ENCODE measurements at places on chromosomes 2 and 18.

DNA sequence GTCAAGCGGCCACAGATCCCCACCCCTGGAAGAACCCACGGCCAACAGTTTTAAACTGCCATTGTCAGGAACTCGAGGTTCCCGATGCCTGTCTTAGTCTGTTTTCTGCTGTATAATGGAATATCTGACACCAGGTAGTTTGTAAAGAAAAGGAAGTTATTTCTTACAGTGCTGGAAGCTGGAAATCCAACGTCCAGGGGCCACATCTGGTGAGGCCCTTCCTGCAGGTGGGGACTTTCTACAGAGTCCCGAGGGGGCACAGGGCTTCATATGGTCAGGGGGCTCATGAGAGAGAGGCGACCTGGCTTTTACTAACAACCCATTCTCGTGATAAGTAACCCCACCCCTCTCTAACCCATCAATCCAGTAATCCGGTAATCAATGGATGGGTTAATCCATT is 501.6 kb upstream of the MYT1L start:
- no peak for DNase-seq

DNA sequence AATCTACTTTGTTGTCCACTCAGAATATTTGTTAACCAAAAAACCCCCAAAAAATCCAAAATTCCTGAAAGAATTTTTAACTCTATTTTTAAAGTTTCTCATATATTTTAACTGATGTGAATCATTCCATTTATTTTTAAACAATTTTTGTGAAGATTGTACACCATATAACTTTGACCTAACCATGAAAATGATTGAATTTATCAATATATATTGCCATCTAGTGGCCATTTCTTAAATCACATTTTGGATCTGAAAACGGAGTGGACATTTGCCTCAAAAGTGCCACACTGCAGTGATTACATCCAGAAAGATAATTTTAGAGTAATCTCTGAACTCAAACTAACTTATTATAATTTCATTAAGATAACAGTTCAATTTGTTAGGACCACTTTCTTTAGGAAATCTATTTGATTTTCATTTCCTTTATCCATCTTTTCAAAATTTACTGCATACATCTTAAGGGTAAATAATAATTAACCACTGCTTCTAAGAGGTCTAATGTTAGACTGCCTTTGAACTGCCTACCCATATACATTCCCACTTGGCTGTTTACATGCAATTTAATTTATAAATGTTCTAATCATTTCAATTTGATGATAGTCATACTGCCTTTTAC is 71.1 kb downstream of the DSC3 start:
- DNase-seq = no peak

DNA sequence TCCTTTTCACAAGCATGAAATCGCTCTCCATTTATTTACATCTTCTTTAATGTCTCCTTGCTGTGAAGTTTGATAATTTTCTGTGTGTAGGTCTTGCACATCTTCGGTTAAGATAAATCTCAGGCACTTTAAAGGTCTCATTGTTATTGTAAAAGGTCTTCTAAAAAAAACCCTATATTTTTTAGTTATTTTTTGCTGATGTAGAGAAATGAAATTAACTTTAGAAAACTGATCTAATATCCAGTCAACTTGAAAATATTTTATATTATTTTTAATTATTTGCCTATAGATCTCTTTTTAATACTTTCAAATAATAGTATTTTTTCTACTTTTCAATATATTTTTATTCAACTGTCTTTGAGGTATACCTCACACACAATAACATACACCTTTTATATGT is 169.4 kb downstream of the INSIG2 start:
- no peak for DNase-seq

GRCh38 chr2:171316220-171316619 is 117.6 kb downstream of the METTL8 start:
- no peak for DNase-seq

DNA sequence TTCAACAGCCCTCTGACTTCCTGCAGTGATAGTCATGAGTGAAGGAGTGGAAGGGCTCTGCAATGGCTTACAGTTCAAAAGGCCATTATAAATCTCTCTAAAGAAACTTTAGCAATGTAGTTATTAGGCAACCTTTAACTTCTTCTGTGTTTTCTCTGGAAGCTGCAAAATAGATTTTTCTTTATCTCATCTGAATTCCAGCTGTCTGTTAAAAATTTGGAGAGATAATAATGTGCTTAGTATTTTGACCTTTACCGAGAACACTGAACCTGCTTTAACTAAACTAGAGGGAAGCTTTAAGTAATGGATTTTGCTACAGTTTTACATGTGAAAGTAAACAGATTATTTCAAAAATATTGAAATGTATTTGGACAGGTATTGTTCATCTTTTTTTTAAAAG is 847.9 kb downstream of the ERBB4 start:
- no peak for DNase-seq

DNA sequence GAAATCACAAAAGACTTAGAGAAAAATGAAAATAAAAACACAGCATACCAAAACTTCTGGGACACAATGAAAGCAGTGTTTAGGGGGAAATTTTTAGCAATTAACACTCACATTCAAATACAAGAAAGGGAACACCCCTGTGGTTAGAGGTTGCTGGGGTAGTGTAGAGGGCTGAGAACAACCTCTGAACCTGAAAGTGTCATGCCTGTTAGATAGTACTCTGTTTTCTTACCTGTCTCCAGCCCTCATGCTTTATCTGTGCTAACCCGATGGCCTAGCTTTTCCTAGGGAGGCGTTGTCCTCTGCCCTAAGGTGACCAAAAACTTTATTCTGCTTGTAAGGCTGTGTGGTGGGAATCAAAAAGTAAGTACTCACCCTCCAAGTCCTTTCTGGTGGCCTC is 122.6 kb upstream of the OTX1 start:
- DNase-seq = no peak

DNA sequence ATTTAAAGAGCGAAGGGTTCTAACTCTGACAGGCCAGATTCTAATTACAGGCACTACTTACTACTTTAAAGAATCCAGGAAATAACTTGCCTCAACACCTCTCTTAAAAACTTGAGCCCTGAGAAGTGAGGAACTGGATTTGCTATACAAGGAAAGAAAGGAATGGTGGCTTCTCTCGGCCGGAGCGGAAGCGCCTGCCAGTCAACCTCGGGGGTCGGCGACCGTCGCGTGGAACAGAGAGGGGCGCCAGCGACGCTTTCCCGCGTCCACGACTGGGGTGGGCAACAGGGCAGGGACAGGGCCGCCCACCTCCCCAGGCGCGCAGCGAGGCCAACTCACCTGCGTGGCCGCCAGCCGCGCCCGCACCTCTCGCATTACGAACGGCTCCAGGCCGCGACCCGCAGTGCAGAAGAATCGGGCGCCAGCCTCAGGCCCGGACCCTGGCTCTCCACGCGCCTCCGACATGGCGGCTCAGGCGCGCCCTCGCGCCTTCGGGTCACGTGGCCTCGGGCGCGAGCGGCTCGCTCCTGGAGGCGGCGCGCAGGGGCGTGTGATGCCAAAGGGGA is at the start of gene THUMPD2:
Gene THUMPD2, minus strand, starts transcription at position 484 of the 566 bp plus-strand sequence. Its CDS starts 19 bp downstream, at position 465.
- DNase-seq = no peak

GRCh38 chr2:62287899-62288880 is 92.3 kb downstream of the B3GNT2 start:
- DNase-seq = no peak

DNA sequence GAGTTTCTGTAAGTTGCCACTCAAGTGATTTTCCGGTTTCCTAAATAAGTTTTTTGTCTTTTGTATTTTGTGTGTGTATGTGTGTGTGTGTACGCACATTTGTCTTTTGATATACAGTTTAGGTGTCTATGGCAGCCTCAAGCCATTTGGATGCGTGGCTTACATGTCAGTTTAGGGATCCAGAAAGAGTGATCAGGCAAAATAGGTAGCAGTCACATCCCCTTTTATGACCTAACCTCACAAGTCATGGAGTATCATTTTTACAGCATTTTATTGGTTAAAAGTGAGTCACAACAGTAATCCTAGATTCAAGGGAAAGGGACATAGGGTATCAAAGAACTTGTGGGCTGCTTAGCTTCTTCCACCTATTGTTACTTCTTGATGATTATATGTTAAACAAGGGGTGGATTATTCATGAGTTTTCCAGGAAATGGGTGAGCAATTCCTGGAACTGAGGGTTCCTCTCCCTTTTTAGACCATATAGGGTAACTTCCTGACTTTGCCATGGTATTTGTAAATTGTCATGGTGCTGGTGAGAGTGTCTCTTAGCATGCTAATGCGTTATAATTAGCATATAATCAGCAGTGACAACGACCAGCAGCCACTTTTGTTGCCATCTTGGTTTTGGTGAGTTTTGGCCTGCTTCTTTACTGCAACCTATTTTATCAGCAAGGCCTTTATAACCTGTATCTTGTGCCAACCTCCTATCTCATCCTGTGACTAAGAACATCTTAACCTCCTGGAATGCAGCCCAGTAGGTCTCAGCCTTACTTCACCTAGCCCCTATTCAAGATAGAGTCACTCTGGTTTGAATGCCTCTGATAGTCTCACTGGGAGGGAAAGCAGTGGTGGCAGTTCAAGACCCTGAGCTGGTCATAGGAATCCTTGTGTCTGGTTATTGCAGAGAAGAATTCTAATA is 8.6 kb upstream of the SOCS6 start:
- no peak for DNase-seq

DNA sequence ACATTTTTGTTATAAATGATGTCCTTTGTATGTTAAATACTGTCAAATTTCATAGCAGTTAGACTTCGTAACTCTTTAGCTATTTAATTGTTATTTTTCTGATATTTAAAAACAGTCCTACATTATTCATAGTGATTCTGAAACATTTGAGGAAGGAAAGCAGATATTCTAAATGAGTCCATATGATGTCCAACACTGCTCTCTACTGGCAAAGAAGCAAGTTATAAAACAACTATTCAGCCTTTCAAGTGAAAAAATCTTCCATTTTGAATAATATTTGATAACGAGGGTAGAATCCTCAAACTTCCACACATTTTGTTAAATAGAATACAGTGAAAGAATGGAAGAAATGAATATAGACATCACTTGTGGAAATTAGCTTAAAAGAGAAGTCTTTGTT is 220.8 kb downstream of the GULP1 start:
- no peak for DNase-seq

GRCh38 chr2:159832858-159833257 is 34.9 kb upstream of the CD302 start:
- no peak for DNase-seq

DNA sequence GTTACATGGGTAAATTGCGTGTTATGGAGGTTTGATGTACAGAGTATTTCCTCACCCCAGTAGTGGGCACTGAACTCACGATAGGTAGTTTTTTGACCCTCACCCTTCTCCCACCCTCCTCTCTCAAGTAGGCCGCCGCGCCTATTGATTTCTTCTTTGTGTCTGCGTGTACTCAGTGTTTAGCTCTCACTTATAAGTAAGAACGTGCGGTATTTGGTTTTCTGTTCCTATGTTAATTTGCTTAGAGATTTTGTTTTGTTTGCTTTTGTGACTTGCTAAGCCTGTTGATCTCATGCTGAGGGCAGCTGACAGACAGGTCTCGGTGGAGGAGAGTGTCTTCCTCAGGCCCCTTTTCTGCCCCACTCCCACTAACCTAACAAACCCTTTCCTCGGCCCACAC is 36.2 kb downstream of the ACOXL start:
- DNase-seq = no peak

GRCh38 chr2:37582481-37583220 is 88.8 kb downstream of the CDC42EP3 start:
- no peak for DNase-seq

DNA sequence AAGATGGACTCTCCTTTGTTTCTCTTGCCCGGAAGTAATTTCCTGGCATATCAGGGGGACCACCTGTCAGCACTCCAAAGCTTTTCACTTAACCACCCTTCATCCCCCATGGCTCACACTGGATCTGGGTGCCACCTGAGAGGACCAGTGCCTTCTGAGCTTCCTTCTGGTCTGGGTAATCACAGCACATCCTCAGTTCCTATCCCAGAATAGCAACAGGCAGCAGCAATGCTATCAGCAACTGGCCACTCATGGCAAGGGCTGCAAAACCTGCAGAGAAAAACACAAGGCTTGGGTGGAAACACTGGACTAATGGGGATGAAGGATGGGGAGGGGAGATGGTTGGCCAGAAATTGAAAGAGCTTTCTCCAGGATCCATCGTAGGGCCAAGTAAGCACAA is 59.9 kb upstream of the STPG4 start:
- DNase-seq = no peak

GRCh38 chr18:55483266-55483871 is 104.6 kb downstream of the TCF4 start:
- DNase-seq = no peak

DNA sequence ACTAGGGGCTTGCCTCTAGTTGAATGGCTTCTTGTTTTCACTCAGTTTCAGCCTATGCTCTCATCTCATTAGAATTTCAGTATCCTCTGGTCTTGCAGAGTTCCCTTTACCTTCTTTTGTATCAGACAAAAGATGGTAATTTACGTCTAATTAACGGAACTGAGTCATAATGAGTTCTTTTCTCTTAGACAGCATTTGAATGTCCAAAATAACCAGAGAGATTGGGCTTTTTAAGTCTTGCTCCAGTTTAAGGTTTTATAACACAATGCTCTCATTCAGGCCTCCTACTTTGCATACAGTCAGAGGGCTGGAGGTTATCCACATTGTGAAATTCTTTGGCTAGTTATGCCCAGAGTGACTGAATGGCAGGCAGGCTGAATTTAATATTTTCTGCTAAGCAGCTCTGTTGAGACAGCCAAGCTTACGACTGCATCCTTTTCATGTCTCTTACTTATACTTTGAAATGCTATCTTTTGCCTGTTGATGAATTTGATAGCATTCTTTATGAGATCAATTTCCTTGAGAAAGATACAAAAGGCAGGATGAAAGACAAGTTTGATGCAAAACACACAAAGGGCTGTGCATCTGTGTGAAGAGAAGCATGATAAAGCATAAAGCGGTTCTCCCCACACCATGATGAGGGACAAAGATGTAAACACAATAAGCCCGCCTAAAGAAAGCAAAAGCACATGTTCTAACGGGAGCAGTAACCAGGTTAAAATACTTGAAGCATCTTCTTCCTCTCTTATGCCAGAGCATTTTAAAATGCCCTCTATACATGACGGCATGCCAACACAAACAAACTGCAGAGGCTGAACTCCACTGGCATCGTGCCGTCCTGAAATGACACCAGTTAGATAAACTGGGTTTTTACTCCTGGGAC is 90.0 kb downstream of the CDH2 start:
- no peak for DNase-seq

DNA sequence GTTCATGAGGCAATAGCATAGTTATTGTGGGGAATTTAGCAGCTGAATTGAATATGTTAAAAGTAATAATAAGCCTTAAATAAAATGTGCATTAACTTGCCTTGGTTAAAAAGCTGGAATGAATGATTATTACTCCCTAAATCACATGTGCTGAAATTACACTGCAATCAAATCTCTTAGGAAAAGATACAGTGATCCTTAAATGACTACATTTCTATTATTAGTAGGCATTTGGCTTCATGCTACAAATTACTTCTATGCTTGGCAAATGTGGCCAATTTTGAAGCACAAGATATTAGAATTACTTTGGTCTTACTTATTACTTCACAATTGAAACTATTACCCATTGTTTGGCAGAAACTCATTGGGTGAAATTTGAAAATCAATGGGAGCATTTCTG is 5.4 kb downstream of the RND3 start:
- DNase-seq = no peak
